ENCODE measurements at places on chromosomes 3 and 15. TPM values are rescaled to one million over a fixed set of nuclear protein-coding genes. Genes with fewer than 3 reads are reported as not detected.

NME9 gene
- 0.47 TPM for total RNA-seq

HGD gene
- total RNA-seq = not detected

GRCh38 chr3:181723625-181724191 lies 12.0 kb downstream of the SOX2 start:
- H3K27me3 ChIP-seq = peaks cover 24% of the 10 kb centered on the region
- no peak overlapping the region for H3K27ac ChIP-seq
- DNase-seq = no peak
- H3K4me1 ChIP-seq = peaks cover 25% of the 10 kb centered on the region

DNA sequence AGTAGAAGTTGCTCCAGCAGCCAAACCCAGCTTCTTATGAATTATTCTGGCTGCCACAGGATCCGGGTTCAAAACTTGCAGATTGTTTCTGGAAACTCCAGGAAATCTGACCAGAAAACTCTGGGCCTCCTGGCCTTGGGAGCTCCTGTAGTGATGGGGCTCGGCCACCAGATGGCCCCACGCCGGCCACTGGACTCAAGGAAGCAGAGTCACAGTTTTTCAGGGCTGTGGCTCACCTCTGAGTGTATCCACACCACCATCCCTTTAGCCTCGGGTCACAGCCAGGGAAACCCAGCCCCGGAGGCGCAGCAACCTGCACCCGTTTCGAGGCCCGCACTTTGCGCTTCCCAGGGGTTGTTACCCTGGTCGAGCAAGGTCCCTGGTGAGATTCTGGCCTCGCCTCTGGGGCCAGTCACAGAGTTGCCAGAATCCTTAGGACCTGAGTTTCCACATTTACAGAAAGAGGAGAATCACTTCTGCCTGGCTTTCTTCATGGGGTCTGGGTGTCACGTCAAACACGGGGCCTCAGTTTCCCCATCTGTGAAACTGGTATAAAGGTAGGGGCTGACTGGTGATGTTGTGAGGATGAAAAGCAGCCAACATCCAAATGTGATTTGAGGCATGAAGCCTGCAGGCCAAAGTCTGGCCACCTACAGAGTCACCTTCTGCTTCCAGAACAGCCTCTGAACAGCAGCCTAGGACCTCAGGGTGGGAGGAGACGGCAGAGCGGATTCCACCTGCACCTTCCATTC lies 53.5 kb upstream of the LCTL start:
- H3K27me3 ChIP-seq = peaks cover 17% of the 10 kb centered on the region
- H3K36me3 ChIP-seq = no peaks in the 10 kb centered on the region
- no peaks in the 10 kb centered on the region for H3K4me1 ChIP-seq
- H3K4me3 ChIP-seq = no peak overlapping the region

DNA sequence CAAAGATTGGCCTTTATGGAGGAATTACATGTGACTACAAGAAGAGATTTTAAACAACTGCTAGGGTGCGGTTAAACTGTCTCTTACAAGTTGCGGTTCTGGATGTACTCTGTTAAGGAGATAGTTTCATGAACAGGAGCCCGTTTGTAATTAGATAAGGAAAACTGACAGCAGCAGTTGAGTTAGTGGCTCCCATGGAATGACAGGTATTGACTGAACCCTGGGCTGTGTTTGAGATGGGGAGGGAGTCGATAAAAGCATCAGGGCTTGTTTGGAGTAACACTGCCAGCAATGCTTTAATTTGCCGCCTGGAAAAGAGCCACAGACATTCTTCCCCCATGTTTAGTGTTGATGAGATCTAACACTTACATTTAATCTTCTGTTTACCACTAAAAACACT lies 139.9 kb downstream of the ROBO2 start:
- no peak for DNase-seq
- H3K4me3 ChIP-seq = no peak overlapping the region
- peaks cover 38% of the 10 kb centered on the region for H3K4me1 ChIP-seq
- H3K27me3 ChIP-seq = no peaks in the 10 kb centered on the region
- no peaks in the 10 kb centered on the region for H3K36me3 ChIP-seq

TMEM42 gene
- 9.6 TPM for total RNA-seq

- H3K27ac ChIP-seq = no peak overlapping the region
- H3K4me1 ChIP-seq = no peaks in the 10 kb centered on the region
These were observed 130.1 kb upstream of the SOX2 start for GRCh38 chr3:181581656-181582055.

GRCh38 chr3:49339941-49340800 lies at the start of gene USP4:
Gene USP4, minus strand, starts transcription at chr3:49340053. Its CDS starts 29 bp downstream, at chr3:49340024.
- no peaks in the 10 kb centered on the region for H3K36me3 ChIP-seq
- H3K27ac ChIP-seq = peak within 1 kb of the TSS; percentile 94
- H3K27me3 ChIP-seq = peaks cover 2% of the 10 kb centered on the region
- DNase-seq = peak; percentile 82

GRCh38 chr3:146834917-146835316 lies 229.8 kb upstream of the PLSCR5 start:
- H3K4me3 ChIP-seq = no peak overlapping the region
- no peak for DNase-seq
- no peaks in the 10 kb centered on the region for H3K27me3 ChIP-seq
- H3K4me1 ChIP-seq = peaks cover 3% of the 10 kb centered on the region
- H3K36me3 ChIP-seq = no peaks in the 10 kb centered on the region
- no peak overlapping the region for H3K27ac ChIP-seq

SLC24A5 gene
- not detected for total RNA-seq

GBE1 gene
- total RNA-seq = 11.3 TPM

LDHAL6B gene
- not detected for total RNA-seq

DNA sequence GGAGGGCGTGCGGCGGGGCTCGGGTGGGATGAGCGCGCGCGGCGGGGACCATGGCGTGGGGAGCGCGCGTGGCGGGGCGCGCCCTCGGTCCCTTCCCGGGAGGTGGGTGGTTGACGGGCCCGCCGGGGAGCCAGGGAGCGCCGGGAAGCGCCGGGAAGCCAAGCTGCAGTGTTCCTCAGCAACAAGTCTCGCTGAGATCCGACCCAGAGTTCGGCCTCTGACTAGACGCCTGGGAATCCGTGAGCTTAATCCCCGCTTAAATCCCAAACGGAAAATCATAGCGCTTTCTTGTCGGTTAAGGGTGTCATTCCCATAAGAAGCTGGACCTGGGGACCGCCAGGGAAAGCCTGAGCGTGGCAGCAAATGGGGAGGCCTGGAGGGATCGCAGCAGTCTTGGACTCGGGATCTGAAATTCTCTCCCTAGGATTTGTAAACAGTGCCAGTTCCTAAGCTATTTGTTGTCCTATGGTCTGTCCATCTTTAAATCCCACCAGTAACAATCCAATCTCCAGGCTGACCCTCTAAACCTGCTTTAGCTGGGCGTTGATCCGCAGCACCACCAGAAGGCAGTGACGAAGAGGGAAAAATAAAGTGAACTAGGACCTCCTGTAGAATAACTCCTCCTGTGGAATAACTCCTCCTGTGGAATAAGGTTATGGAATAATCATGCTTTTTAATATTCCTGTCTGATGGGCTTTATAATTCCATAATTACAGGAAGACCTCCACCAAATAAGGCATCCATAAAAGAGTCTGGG lies 570 bp upstream of the NEDD4 start:
- peak overlapping the region; percentile 87 for H3K4me3 ChIP-seq
- no peak overlapping the region for H3K27ac ChIP-seq
- H3K36me3 ChIP-seq = no peaks in the 10 kb centered on the region
- DNase-seq = peak; percentile 22
- no peaks in the 10 kb centered on the region for H3K4me1 ChIP-seq

- no peak overlapping the region for H3K27ac ChIP-seq
- H3K4me3 ChIP-seq = no peak overlapping the region
- no peak for DNase-seq
These were observed 28.9 kb upstream of the GP9 start for GRCh38 chr3:129031476-129032215.

GRCh38 chr3:66483409-66483906 lies 17.4 kb downstream of the LRIG1 start:
- H3K27ac ChIP-seq = peak overlapping the region; percentile 94
- DNase-seq = no peak
- peaks cover 65% of the 10 kb centered on the region for H3K4me1 ChIP-seq
- peak overlapping the region; percentile 27 for H3K4me3 ChIP-seq
- no peaks in the 10 kb centered on the region for H3K36me3 ChIP-seq
- no peaks in the 10 kb centered on the region for H3K27me3 ChIP-seq

- H3K36me3 ChIP-seq = peaks cover 5% of the 10 kb centered on the region
- peaks cover 2% of the 10 kb centered on the region for H3K4me1 ChIP-seq
- no peak for DNase-seq
- no peak overlapping the region for H3K4me3 ChIP-seq
- H3K27me3 ChIP-seq = no peaks in the 10 kb centered on the region
These were observed 522.2 kb downstream of the ROBO2 start for GRCh38 chr3:77562089-77562488.

- H3K4me1 ChIP-seq = peaks cover 7% of the 10 kb centered on the region
- H3K27ac ChIP-seq = no peak overlapping the region
- no peaks in the 10 kb centered on the region for H3K36me3 ChIP-seq
- no peak for DNase-seq
These were observed 2.4 kb upstream of the SKIC8 start for GRCh38 chr15:78301828-78302227.

- H3K36me3 ChIP-seq = no peaks in the 10 kb centered on the region
- no peak overlapping the region for H3K27ac ChIP-seq
- DNase-seq = no peak
- no peaks in the 10 kb centered on the region for H3K27me3 ChIP-seq
These were observed 102.5 kb upstream of the COL6A5 start for GRCh38 chr3:130242850-130243569.

GRCh38 chr15:44971036-44971435 lies 14.5 kb downstream of the TERB2 start:
- H3K4me3 ChIP-seq = no peak overlapping the region
- H3K27ac ChIP-seq = no peak overlapping the region
- H3K27me3 ChIP-seq = no peaks in the 10 kb centered on the region
- H3K36me3 ChIP-seq = no peaks in the 10 kb centered on the region

- no peaks in the 10 kb centered on the region for H3K4me1 ChIP-seq
- H3K36me3 ChIP-seq = peaks cover 23% of the 10 kb centered on the region
- no peak overlapping the region for H3K27ac ChIP-seq
- H3K27me3 ChIP-seq = peaks cover 1% of the 10 kb centered on the region
These were observed 208.8 kb upstream of the CTDSPL start for GRCh38 chr3:37652851-37653250.

TTC21A gene
- total RNA-seq = 7.8 TPM

DNA sequence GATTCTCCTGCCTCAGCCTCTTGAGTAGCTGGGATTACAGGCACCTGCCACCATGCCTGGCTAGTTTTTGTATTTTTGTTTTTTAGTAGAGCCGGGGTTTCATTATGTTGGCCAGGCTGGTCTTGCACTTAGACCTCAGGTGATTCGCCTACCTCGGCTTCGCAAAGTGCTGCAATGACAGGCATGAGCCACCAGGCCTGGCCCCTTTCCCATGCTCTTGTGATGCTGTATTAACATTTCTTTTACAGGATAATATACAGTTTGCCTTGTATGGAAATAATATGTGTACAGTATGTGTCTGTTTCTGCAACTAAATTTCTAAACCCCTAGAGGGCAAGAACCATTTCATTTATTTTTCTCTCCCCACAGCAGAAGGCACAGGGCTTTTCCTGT lies 37.8 kb downstream of the SCG5 start:
- no peak for DNase-seq
- H3K36me3 ChIP-seq = no peaks in the 10 kb centered on the region
- peaks cover 13% of the 10 kb centered on the region for H3K4me1 ChIP-seq
- no peak overlapping the region for H3K27ac ChIP-seq
- H3K27me3 ChIP-seq = no peaks in the 10 kb centered on the region

GRCh38 chr3:12141350-12141749 lies 17.4 kb downstream of the TIMP4 start:
- H3K4me3 ChIP-seq = no peak overlapping the region
- H3K36me3 ChIP-seq = no peaks in the 10 kb centered on the region
- peaks cover 2% of the 10 kb centered on the region for H3K4me1 ChIP-seq

- DNase-seq = no peak
- no peak overlapping the region for H3K4me3 ChIP-seq
- peaks cover 12% of the 10 kb centered on the region for H3K4me1 ChIP-seq
These were observed 508.3 kb downstream of the TUSC7 start for GRCh38 chr3:117217760-117218316.

GRCh38 chr3:125059488-125060245 lies 3.9 kb upstream of the HEG1 start:
- peaks cover 27% of the 10 kb centered on the region for H3K4me1 ChIP-seq
- DNase-seq = no peak
- peaks cover 3% of the 10 kb centered on the region for H3K27me3 ChIP-seq
- no peak overlapping the region for H3K4me3 ChIP-seq
- H3K27ac ChIP-seq = no peak overlapping the region

GRCh38 chr3:12944849-12945248 lies 103.5 kb upstream of the RPL32 start:
- peak overlapping the region; percentile 33 for H3K27ac ChIP-seq
- H3K4me1 ChIP-seq = peaks cover 47% of the 10 kb centered on the region
- H3K27me3 ChIP-seq = peaks cover 23% of the 10 kb centered on the region
- no peak for DNase-seq
- H3K4me3 ChIP-seq = no peak overlapping the region
- no peaks in the 10 kb centered on the region for H3K36me3 ChIP-seq

SEC62 gene
- 75.5 TPM for total RNA-seq

CRYBG3 gene
- 89.5 TPM for total RNA-seq

SLC51A gene
- not detected for total RNA-seq

DNA sequence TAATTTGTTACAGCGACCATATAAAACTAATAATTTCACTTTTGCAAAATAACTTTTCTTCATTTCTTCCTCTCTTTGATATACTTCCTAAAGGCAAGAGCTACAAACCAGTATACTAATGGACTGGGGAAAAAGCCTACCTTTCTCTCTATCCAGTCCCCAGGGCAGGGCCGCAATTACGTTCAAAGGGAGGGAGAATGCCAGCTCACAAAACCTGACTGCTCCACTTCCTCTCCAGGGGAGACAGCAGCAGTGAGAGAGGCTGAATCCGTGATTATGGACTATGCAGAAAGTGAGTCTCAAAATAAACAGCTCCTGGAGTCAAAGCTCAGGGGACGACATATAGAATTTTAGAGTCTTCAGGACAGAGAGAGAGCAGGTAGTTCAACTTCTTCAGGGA lies 126.9 kb upstream of the HES1 start:
- no peak overlapping the region for H3K27ac ChIP-seq
- no peaks in the 10 kb centered on the region for H3K27me3 ChIP-seq
- no peaks in the 10 kb centered on the region for H3K36me3 ChIP-seq
- H3K4me3 ChIP-seq = no peak overlapping the region
- peaks cover 13% of the 10 kb centered on the region for H3K4me1 ChIP-seq
